ENCODE measurements at places on chromosomes 11 and 22.

- DNase-seq: no peak
These were observed 267.2 kb upstream of the BLID start for GRCh38 chr11:122383186-122383585.

DNA sequence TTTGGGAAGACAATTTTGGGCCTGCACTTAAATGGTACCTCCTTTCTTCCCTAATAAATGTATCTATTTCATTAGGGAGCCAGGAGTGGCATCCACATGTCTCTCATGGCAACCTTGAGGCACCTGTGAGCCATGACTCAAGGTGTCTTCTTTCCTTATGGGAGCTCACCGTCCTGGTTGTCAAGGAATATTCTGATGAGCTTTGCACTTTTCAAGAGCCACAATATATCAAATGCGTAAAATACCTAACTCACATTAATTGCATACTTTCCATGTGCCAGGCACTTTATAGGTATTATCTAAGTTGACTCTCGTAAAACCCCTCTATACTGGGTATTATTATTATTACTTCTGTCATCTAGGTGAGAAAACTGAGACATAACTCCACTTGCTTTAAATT is 32.5 kb downstream of the MUC15 start:
- DNase-seq: no peak

DNA sequence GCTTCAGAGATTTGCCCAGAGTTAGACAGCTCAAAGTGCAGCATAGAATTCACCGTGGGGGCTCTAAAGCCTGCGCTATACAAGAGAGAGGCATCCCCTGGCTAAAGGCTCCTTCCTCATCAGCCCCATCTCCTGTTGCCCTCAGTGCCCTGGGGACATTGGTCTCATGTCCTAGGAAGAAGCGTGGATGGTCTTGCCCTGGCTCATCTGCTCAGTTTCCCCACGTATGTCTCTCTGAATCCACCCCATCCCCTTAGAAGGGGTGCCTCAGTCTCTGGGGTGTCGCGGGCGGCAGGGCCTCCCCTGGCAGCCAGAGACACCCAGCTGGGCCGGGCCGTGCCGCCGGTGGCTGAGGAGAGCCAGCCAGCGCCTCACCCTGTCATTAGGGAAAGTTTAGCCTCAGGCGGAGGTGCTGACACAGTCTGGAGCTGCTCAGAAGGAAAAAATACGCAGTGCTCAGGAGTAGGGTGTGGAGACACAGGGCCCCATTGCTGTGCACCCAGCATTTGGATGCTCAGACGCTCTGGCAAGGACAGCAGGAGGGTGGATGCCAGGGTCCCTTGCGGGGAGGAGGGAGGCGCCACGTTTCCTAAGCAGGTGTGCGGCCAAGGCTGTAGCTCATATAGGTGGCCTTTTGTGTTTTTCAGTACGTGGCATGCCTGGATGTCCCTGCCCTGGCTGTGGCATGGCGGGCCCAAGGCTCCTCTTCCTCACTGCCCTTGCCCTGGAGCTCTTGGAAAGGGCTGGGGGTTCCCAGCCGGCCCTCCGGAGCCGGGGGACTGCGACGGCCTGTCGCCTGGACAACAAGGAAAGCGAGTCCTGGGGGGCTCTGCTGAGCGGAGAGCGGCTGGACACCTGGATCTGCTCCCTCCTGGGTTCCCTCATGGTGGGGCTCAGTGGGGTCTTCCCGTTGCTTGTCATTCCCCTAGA is 1.3 kb downstream of the SLC39A13 start:
- DNase-seq: peak; percentile 66

DNA sequence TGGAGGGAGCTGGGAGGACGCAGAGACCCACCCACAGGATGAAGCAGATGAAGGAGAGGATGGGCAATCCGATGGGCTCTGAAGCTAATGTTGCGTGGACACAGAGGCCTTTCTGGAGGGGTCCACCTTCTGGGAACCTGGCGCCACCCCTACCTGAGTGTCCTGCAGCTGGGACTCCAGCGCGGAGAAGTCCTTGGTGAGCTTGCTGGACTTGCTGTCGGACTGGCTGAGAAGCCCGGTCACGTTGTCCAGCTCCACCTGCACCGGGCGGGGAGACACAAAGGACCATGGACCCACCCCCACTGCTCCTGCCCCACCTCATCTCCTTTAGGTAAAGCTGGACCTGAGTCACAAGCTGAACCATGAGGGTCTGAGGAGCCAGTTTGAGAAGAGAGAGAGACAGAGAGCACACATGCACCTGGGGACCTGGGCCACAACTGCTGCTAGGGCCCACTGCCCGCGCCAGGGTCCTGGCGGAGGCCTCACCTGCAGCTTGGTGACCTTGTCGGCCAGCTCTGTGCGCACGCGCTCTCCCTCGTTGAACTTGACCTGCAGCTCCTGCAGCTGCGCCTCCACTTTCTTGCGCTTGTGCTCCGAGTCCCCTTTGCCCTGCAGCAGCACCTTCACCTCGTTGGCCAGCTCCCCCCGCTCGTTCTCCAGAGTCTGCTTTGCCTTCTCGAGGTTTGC is 40.8 kb downstream of the APOL1 start:
- no peak for DNase-seq

GRCh38 chr11:74905326-74905725 is 43.6 kb downstream of the XRRA1 start:
- DNase-seq: no peak

GRCh38 chr22:42685941-42686653 is 34.6 kb downstream of the A4GALT start:
- DNase-seq: peak; percentile 2

- DNase-seq: no peak
These were observed 53.7 kb downstream of the DSCAML1 start for GRCh38 chr11:117743121-117743815.

DNA sequence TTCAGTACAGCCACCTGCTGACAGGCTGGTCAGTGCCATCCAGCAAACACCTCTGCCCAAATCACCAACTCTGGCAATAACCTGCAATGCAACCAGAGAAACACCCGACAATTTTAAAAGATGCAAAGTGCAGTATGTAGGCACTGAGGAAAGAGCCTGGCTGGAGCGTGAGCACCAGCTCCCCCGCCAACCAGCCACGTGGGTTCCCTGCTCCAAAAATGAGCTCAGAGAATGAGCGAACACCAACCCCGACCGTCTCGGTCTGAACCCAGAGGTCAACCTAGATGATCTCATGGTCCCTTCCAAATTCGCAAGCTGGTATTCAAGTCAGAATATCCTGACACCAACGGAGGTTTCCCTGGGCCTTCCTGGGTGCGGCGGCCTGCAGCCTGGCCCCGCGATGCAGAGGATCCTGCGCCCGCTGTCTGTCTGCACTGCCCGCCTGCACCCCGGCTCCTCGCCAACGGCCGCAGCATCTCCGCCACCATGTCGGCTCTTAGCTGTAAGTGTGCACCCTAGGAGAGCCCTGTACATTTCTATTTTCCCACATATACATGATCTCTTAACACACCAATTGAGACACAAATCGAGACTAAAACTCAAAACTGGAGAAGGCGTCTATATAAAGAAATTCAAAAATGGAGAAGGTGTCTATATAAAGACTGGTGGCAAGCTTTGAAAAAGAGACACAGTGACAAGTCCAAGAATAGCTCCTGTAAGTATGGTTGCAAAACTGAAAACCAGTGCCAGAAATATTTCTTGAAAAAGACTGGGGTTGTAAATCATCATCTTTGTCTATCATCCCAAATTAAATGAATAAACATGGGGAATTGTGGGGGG is 22.8 kb downstream of the TMEM184B start:
- DNase-seq: no peak
